Hypothalamus (tissue), 51 donors: ENCODE measurements at places on chromosomes 12 and 14.

- no peak for DNase-seq
Measured at GRCh38 chr14:22545842-22546721, 42.9 kb downstream of the DAD1 start.

DNA sequence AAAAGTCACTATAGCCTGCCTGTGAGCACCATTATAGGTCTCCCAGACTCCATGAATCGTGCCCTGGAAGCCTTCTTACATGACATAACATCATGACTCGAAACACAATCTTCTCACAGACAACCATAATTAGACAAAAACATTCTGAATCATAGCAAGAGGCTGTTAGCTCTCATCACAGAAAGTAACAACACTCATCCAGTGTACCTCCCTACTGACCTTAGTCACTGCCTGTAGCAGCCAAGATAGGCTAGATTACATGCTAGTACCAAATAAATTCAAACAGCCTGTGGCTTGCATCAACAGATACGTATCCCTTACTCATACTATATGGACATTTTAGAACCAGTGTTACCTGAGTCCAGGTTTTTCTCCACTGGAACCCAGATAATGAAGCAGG, 663.8 kb upstream of the FOXG1 start:
- no peak for DNase-seq

DNA sequence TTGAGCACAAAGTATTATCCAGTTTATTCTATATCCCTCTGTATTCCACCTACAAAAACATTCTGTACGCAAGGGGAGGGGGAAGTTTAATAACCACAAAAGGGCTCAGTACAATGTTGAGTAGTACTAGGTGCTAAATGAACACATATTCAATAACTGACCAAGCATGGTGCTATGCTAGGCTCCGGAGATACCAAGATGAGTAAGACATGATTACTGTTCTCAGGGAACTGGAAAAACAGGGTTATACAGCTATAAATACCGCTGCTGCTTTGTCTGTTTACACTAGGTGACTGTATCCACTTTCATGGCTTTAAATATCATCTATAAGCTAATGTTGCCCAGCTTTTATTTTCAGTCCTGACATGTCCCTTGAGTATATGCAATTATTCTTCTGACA, 135.8 kb downstream of the INSM2 start:
- no peak for DNase-seq

DNA sequence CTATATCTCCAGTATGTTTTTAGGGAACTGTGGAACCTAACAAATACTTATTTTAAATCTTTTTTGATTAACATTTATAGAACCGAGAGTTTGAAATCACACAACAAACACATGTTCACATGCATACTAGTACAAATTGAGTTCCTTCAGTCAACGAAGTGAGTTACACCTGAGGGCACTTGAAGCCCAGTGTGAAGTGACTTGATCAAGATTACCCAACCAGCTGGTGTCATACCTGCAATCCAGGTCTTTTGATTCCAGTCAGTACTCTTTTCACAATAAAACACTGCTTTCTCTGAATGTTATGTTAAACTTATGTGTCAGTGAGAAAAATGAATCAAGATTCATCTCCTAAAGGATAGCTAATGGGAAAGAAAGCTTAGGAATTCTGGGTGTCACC, 35.2 kb downstream of the VRK1 start:
- DNase-seq = no peak

GRCh38 chr14:94050231-94050880, 24.2 kb downstream of the OTUB2 start:
- no peak for DNase-seq

- DNase-seq = peak; percentile 45
Measured at GRCh38 chr12:113403435-113404415, at the start of gene SDS. SDS (minus strand) TSS chr12:113403887; CDS start chr12:113399708, 4,179 bp downstream.

- no peak for DNase-seq
Measured at GRCh38 chr12:26668847-26669246, 164.1 kb downstream of the ITPR2 start.

DNA sequence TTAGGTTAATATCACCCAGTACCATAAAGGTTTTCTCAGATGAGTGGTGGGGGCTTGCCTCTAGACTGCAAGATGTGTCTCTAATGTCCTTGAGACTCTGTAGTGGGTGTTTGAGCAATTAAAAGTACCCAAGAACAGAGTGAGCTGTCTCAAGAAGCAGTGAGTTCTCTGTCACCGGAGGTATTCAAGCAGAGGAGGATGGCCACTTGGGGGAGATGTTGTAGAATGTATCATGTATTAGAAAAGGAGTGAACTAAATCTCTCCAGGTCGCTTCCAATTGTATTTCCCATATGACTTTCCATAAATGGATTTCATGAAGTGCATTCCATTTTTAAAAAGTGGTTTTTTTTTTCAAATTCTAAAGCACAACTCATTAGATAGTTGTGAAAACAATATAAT, 35.0 kb downstream of the SLC17A8 start:
- DNase-seq = no peak

- DNase-seq = no peak
Measured at GRCh38 chr12:3294481-3294911, 196.5 kb upstream of the PRMT8 start.

DNA sequence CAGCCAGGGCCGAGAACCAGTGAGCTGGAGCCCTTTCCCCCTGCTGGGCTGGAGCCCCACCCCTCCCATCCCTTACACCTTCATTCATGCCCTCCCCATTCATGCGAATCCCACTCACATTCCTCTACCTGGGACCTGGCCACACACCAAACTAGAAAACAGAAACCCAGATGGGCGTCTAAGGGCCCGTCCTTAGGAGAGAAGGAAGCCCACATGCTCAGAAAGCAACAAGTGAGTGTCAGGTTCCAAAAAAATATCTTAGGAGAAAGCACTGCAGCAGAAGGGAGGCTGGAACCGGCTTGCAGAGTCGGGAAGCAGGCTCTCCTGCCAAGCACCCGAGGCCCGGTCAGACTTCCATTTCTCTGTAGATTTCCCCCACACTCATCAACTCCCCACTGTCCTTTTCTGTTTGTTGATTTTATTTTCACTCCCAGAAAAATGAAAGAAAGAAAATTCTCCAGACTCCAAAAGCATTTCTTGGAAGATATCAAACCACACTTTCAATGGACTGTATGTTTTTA, 13.6 kb downstream of the BCL11B start:
- no peak for DNase-seq

DNA sequence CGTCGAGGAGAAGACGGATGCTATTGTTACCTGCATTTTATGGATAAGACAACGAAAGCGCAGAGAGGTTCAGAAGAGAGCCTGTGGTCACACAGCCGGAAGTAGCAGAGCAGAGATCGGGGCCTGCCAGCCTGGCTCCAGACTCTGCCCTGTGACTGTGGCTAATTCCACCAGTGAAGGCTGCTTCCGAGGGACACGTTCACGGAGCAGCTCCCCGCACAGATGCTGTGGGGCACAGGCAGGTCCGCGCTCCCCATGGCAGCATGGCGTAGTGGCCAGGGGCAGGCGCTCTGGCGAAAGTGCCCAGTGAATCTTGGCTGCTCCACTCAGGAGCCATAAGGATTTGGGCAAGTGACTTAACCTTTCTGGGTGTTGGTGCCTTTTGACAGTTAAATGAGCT, 9.8 kb downstream of the RIMBP2 start:
- no peak for DNase-seq

DNA sequence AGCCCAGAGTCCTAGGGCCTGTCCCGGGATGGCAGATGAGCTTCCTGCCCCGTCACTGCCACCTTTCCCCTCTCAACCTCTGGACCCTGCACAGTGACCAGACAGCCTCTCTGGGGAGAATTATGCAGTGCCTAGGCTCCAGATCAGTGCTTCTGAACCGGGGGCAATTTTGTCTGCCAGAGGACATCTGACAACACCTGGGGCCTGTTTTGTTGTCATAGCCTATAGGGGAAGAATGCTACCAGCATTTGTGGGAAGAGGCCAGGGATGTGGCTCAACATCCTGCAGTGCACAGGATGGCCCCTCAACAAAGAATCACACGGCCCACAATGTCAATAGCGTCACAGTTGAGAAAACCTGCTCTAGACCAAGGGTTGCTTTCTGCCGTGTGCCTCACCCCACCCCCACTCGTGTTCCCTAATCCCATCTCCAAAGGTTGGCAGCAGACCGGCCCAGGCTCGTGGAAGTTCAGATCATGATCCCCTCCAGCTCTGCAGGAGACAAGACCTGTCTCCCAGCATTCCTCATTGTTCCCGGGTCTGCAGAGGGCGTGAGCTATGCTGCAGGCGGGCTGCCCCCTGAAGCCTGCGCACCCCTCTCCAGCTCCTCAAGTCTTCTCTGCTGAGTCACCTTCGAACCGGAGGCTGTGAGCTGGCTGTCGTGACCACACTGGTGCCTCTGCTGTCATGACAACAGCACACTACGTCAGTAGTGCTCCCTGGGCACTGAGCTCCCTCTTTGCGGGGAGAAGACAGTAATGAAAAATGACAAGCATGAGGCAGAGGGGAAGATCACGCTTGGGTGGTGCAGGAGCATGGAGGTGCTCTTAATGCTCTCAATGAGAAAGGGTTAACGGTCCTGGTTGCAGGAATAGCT, 2.0 kb upstream of the GAPDH start:
- no peak for DNase-seq

GRCh38 chr12:45215419-45216229, at the start of gene ANO6:
ANO6 (plus strand) TSS chr12:45216095; CDS start chr12:45216322, 227 bp downstream.
- peak; percentile 74 for DNase-seq

GRCh38 chr12:59972905-59973304, 377.1 kb downstream of the SLC16A7 start:
- no peak for DNase-seq

DNA sequence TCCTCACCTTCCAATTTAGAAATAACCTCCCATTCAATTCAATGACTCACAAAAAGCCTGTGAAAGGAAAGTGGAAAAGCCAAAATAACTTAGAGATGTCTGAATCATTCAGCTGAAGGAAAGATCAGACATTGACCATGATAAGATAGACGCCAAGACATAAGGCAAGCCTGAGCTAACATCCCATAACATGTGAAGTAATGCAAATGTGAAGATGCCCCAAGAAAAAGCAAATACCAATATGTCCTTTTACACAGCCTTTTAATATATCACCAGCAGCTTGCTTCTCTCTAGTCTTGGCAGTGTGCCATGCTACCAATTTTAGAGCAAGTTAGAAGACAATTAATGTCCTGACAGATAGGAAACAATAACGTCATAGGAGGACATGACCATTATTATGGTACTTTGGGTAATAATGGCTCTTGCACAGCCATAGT, 2.4 kb upstream of the NUMB start:
- DNase-seq = no peak

DNA sequence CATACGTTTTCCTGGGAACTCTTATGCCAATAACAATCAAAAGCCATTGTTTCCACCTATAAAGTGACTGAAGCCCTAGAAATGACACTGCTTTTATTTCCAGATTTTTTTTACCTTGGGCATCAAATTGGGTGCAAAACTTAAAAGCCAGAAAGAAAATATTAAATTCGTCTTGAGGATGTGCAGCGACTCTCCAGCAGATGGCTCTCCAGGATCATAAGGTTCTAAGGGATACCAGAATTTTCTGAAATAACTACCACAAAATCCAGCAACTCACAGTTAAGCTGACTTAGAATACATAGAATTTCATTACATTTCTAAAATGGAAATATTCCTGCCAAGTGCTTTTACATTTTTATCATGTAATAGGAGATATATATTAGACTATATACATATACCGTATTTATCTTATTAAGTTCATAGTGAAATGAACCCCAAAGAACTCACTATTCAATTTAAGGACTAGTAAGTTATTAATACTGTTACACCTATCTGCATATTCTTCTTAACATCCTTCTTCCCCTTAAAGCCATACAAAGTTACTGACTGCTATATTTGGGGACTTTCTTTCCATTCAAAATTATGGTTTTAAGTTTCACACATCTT, 44.0 kb downstream of the ARMH4 start:
- DNase-seq = peak; percentile 10

DNA sequence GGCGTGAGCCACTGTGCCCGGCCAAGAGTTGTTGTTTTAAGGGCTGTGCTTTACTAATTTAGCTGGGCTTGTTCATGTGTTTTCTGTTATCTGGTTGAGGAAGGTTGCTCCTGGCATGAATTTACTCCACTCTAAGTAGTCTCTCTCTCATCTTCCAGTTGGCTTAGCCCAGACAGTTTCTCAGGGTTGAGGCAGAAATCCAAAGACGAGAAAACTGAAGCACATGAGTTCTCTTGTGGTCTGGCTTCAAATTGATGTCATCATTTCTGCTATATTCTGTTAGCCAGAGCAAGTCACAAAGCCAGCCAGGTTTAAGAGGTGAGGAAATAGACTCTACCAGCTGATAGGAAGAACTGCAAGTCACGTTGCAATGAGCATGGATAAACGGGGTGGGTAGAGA, 57.9 kb downstream of the E2F7 start:
- no peak for DNase-seq

DNA sequence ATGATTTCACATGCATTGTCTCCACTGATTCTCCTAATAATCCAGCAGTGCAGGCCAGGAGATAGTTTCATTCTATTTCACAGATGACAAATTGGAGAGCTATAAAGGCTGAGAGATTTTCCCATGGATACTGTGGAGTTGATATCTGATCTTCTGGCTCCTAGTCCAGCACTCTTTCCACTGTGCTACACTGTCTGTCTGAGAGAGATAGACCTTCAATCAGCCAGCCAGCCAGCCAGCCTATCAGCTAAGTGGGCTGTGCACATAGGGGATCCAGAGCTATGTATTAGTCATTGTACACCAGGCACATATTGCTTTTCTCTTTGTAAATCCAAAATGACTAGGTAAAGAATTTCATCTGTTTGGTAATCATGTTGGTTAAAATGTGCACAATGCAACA, 91.8 kb upstream of the ATP2B1 start:
- DNase-seq = no peak

GRCh38 chr14:93930296-93930988, 3.3 kb downstream of the FAM181A start:
- no peak for DNase-seq
